Activated naive CD4-positive, alpha-beta T cell treated with anti-CD3 and anti-CD28 coated beads, Interleukin-2, amount 50 U/mL, for 72 hours (primary cell): ENCODE measurements at places on chromosomes 4 and X. TPM values are rescaled to one million over a fixed set of nuclear protein-coding genes. Genes with fewer than 3 reads are reported as not detected.
A peak's percentile ranks its signal among the peaks of the same experiment; 100 is the strongest.

MAP9 gene
- total RNA-seq, result 6.5 TPM

CLOCK gene
- total RNA-seq, result 8.4 TPM

MAGEA2 gene
- total RNA-seq, result not detected

FABP2 gene
- total RNA-seq, result not detected

GRCh38 chr4:153064571-153064970, 128.4 kb downstream of the FHDC1 start:
- no peak for DNase-seq

DNA sequence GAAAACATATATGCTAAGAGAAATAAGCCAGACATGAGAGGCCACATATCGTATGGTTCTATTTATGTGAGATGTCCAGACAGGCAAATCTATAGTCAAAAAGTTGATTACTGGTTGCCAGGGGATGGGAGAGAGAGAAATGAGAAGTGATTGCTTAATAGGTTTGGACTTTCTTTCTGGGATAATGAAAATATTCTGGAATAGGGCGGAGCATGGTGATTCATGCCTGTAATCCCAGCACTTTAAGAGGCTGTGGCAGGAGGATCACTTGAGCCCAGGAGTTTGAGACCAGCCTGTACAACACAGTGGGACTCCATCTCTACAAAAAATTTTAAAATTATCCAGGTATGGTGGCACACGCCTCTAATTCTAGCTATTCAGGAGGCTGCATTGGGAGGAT, 22.4 kb downstream of the RBM47 start:
- DNase-seq, result no peak

DNA sequence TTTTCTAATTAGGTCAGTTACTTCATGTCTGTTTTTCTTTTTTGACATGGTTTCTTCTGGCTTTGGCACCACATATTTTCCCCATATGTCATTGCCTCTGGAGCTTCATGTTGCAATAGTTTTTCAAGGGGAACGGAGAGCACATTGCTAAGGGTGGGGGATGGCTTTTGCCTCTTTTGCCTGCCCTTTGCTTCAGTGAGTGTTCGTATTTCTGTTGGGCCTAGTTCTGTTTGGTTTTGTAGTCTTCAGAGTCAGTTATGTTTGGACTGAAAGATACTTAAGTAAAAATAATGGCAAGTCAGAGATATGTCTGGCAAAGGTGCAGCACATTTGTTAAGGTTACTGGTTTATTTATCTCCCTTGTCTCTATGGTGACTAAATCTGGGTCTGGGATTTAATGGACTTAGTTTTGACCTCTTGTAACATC, 29.1 kb downstream of the FHL1 start:
- DNase-seq, result no peak

DNA sequence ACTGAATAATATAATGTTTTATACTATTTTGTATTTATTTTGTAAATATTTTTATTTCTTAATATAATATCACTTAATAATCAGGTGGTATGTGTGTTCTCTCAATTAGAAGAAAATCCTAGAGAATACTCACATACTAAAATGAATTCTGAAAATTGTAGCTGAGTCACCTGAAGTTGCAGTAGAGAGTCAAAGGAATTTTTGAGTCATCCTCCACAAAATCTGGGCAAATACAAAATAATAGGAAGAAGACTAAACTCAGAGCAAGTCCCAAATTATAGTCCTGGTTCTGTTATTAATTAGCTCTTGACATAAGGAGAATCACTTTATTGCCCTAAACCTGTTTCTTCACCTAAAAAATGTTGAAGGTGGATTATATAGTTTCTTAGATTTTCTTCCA, 57.8 kb downstream of the SPATA4 start:
- DNase-seq, result no peak

DNA sequence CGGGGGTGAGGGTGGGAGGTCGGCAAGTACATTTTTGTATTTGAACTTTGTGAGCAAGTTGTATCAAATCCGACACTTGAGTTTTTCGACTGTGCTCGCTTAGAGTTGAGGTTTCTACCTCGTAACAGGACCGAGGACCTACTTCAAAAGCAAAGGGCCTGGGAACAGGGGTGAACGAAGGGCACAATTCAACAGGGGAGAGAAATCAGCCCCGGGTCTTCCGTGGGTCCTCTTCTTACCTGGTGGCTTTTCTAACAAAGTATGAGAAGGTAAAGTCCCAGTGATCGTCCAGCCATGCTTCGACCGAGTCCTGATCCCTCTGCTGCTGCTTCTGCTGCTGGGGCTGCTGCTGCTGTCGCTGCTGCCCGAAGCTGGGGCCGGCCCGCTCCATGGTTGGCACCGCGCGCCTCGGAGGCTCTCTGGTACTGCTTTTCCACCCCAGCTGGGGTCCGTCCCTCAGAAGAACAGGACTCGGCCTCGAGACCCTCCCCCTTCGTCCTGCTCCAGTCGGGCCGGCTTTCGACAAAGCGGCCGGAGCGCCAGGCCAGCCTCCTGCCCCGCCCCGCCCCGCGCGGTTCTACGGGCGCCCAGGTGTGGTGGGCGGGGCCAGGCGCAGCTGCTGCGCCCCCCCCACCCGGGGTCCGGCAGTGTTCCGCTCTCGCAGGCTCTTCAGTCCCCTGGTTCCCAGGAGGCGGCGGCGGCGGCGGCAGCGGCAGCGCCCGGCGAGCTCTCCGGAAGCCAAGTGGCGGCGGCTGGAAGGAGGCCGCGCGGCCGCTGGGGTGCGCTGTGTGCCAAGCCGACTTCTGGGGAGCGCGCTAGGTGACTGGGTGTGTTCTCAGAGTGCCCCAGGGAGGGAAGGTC, at the start of gene PDE5A:
TSS of gene PDE5A (minus strand) at position 524 of the 861 bp plus-strand sequence. CDS start at position 391, 133 bp downstream.
- peak; percentile 71 for DNase-seq

DNA sequence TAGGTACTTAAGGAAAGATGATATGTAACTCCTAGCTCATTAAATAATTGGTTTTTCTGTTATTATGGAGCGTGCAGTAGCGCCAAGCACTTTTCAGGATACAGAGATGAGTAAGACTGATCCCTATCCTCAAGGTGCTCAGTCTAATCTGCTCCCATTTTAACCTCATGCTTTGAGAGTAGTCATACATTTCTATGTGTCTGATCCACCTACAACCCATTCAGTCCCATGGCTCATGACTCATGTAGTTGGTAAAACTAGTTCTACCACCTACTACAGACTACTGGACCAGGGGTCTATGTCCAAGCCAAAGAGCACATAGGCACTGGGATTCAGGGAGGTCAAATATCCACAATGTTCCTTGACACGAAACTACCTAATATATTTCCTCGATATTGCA, 60.8 kb downstream of the TMEM154 start:
- no peak for DNase-seq

GRCh38 chrX:77347572-77347971, 99.6 kb upstream of the FGF16 start:
- no peak for DNase-seq

DNA sequence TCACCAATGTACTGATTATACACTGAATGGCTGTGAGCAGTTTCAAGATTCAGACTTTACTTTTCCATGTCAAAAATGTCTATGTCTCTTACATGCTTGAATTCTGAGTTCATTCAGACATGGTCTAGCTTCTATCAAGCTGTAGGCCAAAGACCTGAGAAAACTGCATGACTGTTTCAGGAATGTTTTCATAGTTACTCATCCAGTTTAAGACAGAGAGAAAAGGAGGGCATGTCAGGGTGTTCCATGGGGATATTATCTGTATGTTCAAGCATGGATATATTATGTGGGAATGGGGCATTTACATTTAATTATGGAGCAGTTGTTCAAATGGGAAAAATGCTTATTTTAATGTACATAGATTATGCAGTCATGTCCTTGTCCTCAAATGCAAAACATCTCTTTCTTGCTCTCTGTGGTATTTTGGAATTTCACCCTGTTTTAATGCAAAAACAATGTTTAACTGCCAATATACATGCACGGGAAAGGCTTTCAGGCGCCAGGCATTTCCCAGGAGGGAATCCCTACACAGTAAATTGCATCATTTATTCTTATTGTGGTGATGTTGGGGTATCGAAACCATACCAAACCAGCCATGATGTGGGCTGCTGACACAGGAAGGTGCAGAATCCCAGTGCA, 429.1 kb upstream of the INTU start:
- DNase-seq, result no peak

DNA sequence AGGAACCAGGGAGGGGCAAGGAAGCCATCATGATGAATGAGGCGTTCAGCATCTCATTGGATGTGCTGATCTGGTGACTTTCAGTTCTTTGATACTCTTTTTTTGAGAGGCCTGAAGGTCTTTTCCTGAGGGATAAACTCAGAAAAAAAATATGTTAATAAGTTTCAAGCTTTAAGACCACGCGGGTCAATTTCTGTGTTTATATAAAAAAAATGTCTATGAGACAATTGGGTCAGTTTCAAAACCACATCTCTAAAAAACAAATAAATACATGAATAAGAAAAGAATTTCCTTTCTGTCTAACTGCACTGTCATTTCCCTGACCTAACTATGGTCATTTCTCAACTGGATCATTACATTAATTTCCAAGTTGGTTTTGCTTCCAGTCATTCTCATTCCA, 62.6 kb downstream of the TRIML1 start:
- DNase-seq, result no peak

DNA sequence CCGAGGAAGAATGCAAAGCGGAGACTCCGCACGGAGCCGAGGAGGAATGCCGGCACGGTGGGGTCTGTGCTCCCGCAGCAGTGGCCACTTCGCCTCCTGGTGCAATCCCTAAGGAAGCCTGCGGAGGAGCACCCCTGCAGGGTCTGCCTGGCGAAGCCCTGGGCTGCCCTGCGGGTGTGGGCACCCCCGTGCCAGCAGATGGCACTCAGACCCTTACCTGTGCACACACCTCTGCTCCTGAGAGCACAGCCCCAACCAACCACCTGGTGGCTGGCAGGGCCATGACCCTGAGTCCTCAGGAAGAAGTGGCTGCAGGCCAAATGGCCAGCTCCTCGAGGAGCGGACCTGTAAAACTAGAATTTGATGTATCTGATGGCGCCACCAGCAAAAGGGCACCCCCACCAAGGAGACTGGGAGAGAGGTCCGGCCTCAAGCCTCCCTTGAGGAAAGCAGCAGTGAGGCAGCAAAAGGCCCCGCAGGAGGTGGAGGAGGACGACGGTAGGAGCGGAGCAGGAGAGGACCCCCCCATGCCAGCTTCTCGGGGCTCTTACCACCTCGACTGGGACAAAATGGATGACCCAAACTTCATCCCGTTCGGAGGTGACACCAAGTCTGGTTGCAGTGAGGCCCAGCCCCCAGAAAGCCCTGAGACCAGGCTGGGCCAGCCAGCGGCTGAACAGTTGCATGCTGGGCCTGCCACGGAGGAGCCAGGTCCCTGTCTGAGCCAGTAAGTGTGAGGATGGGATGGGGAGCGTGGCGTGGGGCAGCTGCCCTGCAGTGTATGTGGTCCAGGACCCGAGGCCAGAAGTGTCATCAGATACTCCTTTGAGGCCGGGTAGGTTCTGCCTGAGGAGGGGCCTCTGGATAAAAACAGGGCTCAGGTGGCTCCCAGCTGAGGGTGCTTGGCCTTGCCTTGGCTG, 7.0 kb downstream of the TACC3 start:
- DNase-seq, result no peak
